Epithelial cell of proximal tubule (primary cell): ENCODE measurements at places on chromosomes 7 and 10. TPM values are rescaled to one million over a fixed set of nuclear protein-coding genes. Genes with fewer than 3 reads are reported as not detected.

DNA sequence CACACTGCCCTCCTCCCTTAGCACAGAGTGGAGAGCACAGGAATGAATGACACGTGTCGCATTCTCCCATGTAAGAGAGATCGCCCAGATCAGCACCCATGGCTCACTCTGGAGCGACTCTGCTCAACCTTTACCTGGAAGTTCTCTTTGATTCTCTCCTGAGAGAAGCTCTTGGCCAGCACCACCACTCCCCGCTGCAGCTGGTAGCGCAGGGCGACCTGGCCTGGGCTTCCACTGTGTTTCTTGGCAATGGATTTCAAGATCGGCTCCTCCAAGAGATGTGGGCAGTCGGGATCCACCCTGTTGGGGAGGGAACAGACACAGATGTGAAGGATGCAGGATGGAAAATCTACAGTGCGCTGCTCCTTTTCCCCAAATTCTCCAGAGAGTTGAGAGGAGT lies 27.4 kb downstream of the AKR1C8 start:
- DNase-seq: no peak

DNA sequence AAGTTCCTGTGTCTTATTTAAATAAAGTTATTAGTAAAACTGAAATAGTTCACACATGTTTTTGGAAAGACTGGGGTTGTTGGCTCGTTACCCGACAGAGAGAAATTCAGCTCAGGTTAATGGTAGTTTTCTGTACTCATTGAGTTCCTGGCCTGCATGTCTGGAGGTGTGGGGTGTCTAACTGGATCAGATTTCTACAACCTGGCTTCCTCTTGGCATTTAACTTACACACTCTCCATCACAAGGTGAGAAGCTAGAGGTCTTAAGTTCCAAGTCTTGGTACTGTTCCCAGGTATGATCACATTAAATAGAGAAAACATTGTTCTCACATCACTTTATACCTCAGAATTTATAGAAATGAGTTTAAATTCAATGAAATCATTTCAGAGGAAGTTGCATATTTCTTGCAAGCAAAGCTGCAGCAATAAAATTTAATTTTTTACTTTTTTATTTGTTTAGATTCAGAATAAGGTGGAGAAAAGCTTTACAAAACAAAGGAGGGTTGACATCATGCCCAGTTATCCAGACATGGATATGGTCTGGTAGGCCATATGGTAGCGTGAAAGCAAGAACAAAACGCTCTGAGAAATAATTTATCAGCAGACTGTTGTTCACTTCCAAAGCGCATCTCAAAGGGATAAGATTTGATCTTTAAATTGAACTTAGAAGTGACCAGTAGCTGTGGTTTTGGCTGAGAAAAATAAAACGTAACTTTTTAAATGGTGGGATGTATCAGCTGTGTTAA lies 120.6 kb downstream of the GLCCI1 start:
- no peak for DNase-seq

GRCh38 chr10:58065529-58065815 lies 202.2 kb downstream of the IPMK start:
- no peak for DNase-seq

- no peak for DNase-seq
Measured at GRCh38 chr7:85711894-85712293, 525.0 kb upstream of the SEMA3D start.

DNA sequence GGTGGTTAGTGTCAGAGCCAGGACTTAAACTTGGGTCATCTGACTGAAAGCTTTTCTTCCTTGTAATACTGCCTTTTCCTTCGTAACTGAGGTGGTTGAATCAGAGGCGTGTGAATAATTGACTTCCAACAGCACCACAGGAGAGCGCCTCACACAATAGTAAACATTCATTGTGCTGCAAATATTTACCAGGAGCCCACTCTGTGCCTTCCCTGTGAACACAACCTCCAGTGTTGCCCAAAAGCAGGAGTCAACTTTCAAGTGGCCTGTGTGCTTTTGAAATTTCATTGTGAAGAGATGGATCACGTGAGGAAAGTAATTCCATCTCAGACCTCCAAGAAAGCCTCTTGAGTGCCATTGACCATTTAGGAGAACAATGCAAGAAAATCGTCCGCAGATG lies 60.2 kb downstream of the ADRA2A start:
- peak; percentile 52 for DNase-seq

DNA sequence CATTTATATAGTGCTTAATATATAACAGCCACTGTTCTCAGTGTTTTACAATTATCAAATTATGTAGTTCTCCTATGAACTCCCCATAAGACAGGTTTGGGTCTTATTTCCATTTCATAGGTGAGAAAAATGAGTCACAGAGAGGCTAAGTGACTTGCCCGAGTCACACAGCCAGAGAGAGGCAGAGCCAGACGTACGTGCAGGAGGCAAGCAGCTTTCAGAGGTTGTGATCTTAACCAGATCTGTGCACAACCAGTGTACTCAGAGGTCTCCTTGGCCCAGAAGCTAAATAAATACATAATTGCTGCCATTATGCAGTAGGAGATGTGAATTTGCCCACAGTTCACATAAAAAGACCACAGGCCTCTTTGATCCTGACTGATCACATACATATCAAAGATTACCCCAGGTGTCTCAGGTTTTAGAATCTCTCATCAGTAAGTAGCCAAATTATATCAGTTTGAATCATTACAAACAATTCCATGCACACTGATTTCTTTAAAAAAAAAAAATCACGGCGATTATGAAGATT lies 304.7 kb upstream of the AOAH start:
- no peak for DNase-seq

- no peak for DNase-seq
Measured at GRCh38 chr7:106057962-106058927, 53.9 kb downstream of the SYPL1 start.

DNA sequence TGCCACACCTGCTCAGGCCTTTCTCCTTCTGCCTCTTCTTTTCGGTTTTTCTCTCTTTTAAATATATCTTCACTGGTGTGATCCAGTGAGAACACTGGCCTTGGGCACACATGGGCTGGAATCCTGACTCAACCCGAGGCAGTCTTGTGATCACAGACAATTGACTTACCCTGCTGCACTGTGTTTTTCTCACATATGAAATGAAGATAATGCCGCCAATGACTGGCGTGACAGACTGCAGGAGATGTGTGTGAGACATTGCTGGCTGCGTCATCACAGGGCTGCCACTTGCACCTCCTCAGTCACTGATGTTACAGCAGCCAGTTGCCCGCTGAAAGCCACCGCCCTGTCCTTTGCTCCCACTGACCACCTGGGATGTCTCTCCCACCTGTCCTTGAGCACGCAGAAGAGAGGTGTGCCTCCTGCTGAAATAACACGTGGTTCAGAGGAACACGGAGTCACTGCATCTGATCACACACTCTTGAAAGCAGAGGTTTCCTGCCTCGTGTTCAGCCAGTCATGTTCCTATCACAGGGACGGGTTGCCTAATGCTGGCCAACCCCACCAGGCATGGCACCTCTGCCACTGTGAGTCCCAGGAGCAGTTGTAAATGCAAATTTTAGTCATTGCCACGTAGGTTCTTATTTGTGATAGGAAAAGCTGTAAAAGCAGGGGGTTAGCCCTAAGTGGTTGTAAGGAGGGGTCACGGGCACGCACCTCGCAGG lies 124.6 kb upstream of the LANCL2 start:
- no peak for DNase-seq

- DNase-seq: no peak
Measured at GRCh38 chr7:69411018-69411417, 187.3 kb upstream of the AUTS2 start.

GRCh38 chr10:68900427-68901104 lies 549 bp upstream of the DDX50 start:
- peak; percentile 33 for DNase-seq

DNA sequence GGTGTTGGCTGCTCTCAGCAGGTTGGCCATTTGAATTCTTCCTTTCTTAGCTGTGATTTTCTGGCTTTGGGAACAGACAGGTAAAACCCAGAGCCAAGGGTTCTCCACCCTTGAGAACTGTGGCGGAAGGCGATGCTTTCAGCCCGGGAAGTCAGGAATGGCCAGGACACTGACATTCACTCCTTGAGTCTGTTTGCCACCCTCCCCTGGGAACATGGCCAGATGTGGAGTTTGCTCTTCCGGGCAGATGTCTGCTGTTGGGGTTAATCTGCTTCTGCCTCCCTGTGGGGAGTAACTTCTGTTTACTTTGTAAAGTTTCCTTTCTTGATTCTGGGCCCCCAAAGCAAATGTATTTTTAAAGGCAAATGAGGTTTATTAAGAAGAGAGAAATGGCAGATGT lies 17.7 kb downstream of the GATA3 start:
- no peak for DNase-seq

DNA sequence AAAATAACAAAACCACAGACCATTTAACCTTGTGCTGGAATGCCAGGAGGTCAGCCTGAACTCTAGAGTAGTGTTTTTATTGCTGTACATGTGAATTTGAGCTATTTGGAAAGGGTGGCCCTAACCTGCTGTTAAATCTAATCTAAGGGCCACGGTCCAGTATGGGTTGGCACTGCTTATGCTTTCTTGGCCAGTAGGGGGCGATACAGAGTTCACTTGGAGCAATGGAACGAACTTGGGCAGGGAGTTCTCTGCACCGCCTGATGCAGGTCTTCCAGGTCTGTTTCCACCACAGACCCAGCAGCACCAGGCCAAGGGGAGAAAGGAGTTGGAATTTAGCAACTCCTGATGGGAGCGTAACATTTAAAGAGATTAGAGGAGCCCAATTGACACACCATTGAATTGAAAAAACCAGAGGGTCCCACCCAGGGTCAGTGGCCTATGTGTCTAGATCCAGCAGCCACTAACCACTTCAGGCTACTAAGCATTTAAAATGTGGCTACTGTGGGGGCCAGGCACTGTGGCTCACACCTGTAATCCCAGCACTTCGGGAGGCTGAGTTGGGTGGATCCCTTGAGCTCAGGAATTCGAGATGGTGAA lies 75.7 kb upstream of the EFCAB10 start:
- no peak for DNase-seq

DNA sequence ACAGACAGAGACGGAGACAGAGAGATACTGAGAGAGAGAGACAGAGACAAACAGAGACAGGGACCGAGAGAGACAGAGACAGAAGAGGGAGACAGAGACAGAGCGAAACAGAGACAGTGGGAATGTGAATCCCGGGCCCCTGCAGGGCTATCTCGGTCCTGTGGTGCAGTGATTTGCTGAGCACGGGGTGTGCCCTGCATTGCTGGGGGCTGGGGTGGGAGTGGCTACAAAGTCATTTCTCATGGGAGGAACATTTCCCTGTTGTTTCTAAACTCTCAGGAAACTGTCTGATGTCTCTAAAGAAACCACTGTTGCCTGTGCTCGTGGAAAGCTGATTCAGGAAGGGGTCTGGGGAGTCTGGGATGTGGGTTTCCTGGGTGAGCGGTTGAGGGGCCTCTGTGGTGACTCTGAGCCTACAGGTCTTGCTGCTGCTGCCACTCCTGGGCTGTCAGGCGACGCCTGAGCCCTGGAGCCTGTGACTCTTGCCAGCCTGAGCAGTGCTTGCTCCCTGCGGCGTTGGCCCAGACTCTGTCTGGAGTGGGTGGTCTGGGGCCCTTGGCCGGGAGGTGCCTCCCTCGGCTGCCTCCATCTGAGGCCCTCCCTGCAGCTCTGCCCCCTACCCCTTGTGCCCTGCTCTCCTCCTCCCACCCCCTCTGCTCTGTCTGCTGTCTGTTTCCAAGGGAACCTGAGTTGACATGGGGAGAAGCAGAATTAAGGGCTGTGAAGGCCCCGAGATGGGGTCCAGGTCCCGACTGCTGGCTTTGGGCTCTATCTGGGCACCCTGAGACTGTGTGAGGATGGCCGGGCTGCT lies 292.0 kb downstream of the WDR37 start:
- DNase-seq: no peak

DNA sequence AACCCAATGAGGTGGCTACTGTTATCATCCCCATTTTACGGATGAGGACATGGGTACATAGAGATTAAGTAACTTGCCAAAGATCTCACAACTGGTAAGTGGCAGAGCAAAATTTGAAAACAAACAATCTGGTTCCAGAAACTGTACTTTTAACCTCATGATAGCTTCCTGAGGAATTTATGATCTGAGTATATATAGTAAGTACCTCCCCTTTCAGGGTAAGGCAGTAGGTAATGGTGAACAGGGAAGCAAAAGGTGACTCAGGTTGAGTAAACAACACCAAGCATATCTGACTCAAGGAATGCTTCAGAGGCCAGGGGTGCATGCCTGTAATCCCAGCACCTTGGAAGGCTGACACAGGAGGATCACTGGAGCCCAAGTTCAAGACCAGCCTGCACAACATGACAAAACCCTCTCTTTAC lies 21.1 kb downstream of the KLLN start:
- peak; percentile 89 for DNase-seq

- no peak for DNase-seq
Measured at GRCh38 chr10:99461230-99461629, 30.8 kb upstream of the GOT1 start.

GRCh38 chr7:137981668-137982067 lies 20.2 kb downstream of the CREB3L2 start:
- DNase-seq: no peak

DNAJC2 gene
- 18.7 and 20.9 TPM in 2 replicates for total RNA-seq

BLNK gene
- total RNA-seq: 0.12 and 0.29 TPM in 2 replicates

SPDYE5 gene
- not detected in 2 replicates for total RNA-seq

UBE2H gene
- total RNA-seq: 58.7 and 88.1 TPM in 2 replicates

CTTNBP2 gene
- 1.8 and 2.0 TPM in 2 replicates for total RNA-seq

TFR2 gene
- total RNA-seq: 1.1 and 5.9 TPM in 2 replicates

LLCFC1 gene
- not detected in 2 replicates for total RNA-seq
